ENCODE measurements at places on chromosomes 4 and X.

GRCh38 chr4:59060895-59061294 lies 1950.7 kb upstream of the IGFBP7 start:
- DNase-seq: no peak

DNA sequence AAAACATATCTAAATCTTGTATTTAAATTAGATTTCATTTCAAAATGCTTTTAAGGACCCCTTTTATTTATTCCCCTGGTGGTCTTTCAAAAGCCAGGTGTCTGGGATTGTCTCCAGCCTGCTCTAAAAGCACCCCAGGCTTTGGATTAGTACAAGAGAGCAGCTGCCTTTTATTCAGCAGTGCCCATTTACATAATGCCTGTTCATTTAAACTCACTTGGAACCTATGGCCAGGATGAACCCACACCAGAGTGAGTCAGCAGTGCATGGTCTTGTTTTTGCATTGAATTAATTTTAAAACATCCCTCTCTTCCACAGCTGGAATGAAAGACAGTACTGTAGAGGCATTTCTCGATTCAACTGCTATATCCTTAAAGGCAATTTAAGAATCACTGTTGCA lies 64.1 kb upstream of the TENM3 start:
- DNase-seq: peak; percentile 47

GRCh38 chr4:89639395-89639794 lies 197.6 kb downstream of the SNCA start:
- no peak for DNase-seq

GRCh38 chr4:19739101-19739651 lies 512.5 kb upstream of the SLIT2 start:
- peak; percentile 64 for DNase-seq

DNA sequence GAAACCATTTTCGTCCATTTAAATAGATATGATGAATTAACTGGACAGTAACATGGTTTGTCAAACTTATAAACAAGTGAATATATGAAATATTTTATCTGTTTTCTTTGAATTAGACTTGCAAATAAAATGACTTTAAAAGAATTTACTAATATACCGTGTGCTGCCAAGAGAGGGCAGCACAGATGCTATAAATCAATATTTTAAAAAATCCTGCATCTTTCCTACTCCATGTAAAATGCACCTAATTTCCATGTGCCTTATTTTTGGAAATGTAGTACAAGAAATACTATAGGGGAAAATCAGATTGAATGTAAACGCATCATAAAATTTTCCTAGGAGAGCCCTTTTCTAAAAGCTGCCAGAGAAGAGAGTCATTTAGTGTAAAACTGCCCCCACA lies 62.2 kb downstream of the PRKX start:
- DNase-seq: peak; percentile 41

- DNase-seq: no peak
These were observed 2.1 kb downstream of the LOC101059915 start for GRCh38 chrX:71669492-71669891.

DNA sequence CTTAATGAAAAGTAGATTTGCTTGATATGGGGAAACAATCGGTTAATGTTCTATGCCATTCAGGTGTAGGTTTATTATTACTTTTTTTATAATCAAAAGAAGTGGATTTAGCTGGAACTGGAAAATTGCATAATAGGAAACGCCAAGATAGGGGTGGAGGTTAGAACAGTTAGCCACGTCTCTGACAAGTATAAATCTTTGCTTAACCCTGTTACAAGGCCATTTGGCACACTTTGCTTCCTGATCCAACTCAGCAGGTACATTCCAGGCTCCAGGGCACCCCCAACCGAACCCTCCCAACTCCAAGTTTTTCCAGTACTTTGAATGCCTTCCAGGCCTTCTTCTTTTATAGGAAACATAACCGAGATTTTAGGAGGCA lies 50.6 kb upstream of the ACSL4 start:
- DNase-seq: no peak

- DNase-seq: no peak
These were observed 21.5 kb downstream of the SLC9A7 start for GRCh38 chrX:46737462-46737861.

DNA sequence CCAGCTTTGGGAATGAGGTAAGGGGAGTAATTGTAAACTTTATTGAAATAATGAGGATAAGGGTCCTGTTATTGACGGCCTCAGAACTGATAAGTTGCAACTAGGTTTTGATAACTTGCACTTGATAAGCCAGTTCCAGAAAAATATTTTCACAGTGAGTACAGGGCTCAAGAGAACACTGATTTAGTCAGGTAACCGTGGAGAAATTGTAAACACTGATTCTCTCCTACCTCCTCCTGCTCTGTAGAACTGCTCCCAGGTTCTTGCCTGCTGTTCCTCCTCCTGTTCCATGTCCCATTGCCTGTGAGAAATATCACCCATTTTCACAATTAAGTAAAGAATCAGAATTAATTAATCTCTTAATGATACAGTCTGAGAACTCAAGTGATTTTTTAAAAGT lies 55.0 kb upstream of the CXXC4 start:
- no peak for DNase-seq

DNA sequence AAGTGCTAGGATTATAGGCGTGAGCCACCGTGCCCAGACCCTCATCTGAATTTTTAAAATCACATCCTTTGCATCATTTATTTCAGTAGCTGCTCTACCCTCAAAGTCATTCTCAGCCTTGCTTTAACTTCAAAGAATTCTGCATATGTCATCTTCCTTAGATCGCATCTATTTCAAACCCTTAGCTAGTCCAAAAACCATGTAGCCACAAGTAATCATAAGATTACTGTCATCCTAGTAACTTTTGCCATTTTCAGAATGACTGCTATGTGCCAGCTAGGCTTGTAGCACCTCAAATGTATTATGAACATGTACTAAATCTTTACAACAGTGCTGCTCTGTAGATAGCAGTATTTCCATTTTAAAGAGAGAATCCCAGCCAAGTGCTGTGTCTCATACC lies 45.5 kb upstream of the KLF3 start:
- no peak for DNase-seq

DNA sequence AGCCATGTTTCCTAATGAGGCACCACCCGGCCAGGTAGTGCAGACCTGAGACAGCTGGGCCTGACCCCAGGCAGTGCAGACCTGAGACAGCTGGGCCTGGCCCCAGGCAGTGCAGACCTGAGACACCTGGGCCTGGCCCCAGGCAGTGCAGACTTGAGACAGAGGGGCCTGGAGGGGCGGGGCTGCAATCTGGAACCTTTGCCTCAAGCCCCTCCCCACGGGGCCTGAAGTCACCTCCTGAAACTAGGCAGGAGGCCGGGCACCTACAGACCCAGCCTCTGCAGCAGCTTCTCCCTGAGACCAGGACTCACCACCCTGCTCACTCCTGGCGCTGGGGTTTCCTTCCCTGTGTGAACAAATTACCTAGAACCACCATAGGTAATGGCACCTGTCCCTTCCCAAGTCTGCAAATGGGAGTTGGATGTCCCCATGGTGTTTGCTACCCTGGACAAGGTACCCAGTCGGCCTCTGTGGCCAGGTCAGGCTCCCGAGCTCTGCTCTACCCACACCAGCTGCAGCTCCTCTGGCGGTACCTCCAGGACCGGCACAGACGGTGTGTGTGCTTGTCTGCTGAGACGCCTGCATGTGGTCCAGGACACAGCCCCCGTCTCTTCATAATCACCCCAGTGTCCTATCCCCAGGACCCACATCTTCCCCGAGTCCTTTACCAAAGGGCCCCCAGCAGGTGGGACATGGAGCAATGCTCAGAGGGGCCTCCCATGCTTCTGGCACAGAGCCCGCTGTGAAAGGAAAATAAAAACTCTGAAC lies 53.1 kb upstream of the C4orf50 start:
- DNase-seq: no peak

DNA sequence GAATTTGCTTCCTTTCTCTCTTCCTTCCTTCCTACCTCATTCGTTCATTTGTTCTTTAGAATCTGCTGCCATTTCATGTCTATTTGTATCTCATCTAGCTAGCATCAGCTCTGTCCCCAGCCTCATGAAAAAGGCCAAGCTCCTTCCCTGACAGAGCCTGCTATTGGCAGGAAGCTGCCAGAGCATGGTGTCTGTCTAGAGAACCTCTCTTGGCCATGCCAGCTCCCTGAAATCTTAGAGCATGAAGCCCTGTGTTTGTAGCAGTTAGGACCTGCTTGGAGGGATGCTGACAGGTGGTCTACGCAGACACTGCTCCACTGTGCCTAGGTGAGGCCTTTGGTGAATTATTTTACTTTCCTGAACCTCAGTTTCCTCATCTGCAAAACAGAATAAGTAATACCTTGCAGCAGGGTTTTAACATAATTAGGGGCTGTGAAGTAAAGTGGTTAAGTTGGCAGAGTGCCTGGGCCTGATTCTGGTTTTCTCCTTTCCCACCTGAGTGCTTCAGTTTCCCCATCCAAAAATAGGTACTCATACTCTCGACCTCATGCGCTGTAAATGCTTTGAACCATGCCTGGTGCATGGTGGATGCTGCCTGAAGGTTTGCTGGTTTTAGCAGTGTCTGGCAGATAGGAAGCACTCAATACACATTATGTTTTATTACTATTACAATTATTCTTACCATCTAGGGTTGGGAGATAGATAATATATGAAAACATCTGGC lies 4.7 kb downstream of the PTTG2 start:
- DNase-seq: no peak

DNA sequence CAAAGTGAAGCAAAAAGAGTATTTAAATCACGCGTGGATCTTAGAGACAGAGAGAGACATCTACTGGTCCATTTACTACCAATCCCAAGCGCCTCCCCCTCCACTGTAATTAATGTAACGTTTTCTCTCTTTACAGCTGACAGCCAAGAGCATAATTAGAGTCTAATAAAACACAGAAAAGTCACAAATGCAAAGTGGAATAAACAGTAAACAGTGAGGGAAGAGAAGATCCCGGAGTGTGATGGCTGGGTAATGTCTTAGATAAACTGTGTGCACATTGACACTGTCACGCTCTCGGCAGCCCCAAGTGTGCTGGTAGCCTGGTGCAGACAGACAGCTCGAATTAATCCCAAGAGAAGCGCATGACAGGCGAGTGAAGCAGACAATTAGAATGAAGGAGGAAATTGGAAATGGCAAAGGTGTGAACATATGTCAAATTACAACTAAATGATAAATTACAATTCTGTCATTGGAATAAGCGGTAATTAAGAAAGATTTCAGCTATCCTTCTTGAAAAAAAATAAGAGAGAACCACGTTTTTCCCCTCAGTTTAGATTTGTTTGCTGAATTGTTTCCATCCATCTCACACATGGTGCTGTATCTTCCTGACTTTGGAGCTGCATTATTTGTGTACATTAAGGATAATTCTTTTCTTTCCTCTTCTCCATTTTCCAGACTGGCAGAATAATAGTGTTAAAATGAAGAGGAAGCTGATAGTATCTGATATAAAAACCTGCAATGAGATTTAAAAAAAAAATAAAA lies 100.1 kb downstream of the CXXC4 start:
- DNase-seq: peak; percentile 69

DNA sequence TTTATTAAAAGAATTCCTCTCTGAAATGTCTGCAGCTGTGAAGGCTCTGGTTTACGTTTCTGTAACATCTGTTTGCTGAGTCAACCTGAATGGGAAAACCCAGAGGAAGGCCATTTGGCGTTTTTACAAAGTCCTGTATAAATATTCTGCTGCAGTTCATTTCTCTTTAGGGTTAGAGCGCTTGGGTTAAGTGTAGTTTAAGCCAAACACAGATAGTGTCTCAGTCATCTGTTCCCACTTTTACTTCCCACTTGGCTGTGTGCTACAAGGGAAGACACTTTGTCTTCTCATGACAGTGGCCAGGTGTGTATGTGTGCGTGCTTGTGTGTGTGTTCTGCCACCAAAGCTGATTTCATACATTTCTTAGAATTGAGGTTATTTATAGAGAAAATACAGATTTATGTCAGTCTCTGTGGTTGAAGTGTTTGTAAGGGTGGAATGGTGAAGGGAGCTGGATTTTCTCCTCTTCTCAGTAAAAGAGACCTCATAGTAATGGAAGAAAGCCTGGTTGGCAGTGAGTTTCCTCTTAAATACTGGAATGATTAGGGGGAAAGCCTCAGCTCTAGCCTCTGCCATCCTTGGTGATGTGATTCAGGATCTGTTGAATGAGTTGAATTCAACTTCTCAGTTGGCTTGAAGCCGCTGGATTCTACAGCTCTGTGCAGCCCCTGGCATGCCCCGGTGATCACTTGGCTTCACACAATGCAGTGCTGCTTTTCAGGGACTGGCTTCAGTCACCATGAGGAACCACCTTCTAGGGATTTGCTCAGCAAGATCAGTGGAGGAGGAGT lies 50.6 kb downstream of the JADE1 start:
- peak; percentile 43 for DNase-seq

DNA sequence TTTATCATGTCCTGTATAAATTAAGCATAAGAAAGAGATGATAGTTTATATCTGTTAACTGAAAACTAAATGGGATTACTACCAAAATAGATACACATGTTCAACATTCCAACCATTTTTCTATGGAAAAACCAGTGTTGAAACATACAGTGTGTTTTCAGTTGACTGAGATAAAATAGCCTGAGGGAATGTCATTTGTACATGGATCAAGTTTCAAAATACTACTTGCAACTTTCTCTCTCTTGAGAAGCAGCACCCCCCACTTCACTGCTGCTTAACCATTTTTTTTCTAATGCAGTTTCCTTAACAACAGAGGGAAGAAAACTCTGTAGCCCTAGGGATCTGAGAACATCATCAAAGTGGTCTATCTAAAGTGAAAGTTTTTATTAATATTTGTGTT lies 70.8 kb downstream of the NPNT start:
- DNase-seq: peak; percentile 48
